Right renal pelvis (tissue), 4 donors: ENCODE measurements at places on chromosomes 1 and 21. TPM values are rescaled to one million over a fixed set of nuclear protein-coding genes. Genes with fewer than 3 reads are reported as not detected.

GRCh38 chr1:22246755-22247480, 104.0 kb upstream of the WNT4 start:
- no peak for DNase-seq

GUCA2A gene
- polyA plus RNA-seq: not detected

LGR6 gene
- 1.3 TPM for polyA plus RNA-seq

- no peak for DNase-seq
Observed at GRCh38 chr1:38541223-38541622, 318.3 kb downstream of the RRAGC start.

DNA sequence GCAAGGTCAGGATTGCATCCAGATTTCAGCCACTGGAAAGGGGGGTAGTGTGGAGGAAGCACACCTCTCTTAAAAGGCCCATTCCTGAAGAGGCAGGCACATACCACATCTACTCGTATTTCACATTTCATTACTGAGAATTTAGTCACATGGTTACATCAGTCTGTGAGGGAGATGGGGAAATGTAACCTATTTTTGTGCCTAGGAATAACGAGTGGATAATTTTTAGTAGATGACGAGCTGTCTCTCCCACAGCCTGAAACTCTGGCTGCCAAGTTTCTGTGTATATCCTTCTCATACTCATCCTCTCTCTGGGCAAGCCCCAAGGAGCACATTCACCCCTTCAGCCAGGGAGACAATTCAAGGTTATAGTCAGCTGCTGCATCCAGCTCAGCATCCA, 10.3 kb upstream of the C21orf91 start:
- DNase-seq: no peak

KCNC4 gene
- polyA plus RNA-seq: 5.9 TPM

DNA sequence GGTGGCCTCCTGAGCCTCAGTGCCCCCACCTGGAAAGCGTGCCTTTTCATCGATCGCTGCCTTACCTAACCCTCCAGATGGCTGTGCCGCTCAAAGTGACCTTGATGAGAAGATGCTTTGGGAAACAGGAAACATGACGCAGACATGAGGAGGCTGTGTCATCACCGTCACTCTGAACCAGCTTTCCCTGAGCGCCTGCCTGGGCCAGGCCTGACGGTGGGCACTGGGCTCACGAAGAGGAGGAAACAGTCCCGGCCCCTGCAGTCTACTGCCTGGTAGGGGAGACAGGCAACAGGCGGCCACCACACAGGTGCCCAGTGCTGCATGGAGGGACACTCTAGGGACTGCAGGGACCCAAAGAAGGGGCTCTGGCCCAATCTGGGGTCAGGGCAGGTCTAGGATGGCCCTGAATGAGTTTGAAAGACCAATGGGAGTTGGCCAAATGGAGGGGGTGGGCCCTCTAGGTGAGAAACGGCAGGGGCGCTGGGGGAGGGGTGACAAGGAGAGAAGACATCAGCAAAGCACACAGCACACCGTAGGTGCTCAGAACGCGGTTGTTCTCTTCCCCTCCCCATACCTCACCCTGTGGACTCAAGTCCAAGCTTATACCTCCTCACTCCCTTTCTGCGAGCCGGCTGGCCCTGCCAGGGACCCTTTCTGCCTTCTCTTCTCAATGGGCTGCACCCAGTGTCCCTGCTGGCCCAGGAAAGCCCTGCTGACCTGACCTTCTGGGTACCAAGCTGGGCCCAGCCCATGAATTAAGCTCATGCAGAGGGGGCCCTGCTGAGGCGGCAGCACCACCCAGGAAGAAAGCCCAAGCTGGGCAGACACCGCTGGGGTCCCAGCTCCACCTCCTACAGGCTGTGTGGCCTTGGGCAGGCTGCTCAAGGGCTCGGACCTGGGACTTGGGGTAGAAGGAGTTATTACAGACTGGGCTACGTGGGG, 44.9 kb downstream of the GLIS1 start:
- no peak for DNase-seq

UMODL1 gene
- 0.20 TPM for polyA plus RNA-seq

CSRP1 gene
- polyA plus RNA-seq: 137 TPM

GRCh38 chr1:56258371-56258770, 321.0 kb downstream of the PLPP3 start:
- DNase-seq: no peak

DNA sequence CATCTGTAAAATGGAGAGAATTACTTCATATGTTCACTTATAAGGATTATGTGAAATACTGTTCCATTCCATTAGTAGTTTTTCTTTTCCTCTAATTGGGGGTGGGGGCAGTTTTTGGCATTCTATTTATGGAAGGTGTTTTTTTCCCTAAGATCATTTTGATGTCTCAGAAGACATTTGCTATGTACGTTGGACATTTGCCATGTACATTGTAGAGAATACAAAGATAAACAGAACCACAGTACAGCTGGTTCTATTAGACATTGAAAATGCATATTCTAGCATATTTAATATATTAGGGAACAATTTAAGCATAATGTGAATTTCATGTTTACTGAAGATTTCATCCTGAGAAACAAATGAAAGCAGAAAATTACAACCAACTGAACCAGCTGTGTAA, 98.5 kb downstream of the PTBP2 start:
- no peak for DNase-seq

ANKRD35 gene
- 2.8 TPM for polyA plus RNA-seq

DNA sequence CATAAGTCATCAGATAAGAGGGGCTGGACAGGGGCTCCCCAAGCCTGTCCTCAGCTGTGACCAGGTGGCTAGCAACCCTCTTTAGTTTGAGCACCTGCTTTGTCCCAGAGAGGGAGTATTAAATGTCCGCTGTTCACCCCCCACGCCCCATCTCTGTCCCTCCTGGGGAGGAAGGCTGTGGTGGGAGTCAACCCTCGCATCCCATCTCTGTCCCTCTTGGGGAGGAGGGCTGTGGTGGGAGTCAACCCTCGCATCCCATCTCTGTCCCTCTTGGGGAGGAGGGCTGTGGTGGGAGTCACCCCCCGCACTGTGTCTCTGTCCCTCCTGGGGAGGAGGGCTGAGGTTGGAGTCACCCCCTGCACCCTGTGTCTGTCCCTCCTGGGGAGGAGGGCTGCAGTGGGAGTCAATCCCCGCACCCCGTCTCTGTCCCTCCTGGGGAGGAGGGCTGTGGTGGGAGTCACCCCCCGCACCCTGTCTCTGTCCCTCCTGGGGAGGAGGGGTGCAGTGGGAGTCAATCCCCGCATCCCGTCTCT, 72.6 kb upstream of the ABCG1 start:
- DNase-seq: no peak

DNA sequence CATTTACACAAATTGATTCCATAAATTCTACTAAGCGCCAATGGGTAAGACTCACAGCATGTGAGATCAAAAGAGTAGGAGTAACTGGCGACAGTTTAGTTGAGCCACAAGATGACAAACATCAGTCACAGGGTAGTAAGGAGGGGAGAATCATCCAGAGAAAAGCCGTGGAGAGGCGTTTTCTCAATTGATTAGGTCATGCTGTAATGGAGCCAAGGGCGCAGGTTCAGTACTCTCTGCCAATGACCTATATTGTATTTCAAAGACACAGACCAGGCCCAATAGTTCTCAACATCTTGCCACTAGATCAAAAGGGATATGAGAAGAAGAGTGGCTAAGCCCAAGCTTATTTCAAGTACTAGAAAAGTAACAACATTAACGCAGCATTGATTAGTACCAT, 467.5 kb downstream of the SMYD3 start:
- no peak for DNase-seq

DNA sequence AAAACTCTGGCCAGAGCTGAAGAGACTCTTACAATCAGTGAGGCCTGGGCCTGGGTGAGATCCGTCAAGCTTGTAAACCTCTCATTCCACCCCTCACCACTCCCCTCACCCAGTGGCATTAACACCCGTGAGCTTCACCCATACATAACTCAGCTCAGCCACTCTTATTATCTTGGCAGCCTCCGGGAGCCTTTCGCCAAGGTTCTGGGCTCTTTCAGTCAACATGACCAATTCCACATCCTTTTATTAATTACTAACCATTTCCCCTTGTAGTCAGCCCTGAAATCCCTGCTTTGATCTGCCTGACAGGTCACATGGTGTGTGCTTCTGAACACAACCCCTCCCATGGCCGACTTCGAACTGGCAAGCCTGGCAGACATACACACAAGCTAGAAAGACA, 134.8 kb downstream of the SETD4 start:
- no peak for DNase-seq

DNA sequence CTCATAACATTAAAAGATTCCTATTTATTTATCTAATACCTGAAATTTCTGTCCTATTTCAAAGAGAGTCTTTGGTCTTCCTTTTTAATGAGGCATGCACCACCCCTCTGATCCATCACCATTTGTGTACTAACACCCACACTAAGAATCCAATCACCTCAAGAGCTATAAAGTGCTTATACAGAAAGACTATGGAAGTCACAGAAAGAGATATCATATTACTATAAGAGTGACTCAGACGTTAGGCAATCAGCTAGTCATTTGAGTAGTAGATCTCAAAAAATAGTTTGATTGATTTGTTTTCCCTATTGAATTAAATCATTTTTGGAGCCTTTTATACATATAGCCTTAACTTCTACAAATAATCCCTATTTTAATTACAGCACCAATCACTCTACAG, 46.1 kb downstream of the NME7 start:
- DNase-seq: no peak

CA14 gene
- polyA plus RNA-seq: 7.9 TPM

- DNase-seq: no peak
Observed at GRCh38 chr1:203754455-203754864, 10.5 kb upstream of the LAX1 start.

LCE2C gene
- polyA plus RNA-seq: not detected

- no peak for DNase-seq
Observed at GRCh38 chr1:5312862-5313261, 658.5 kb downstream of the AJAP1 start.
